ENCODE measurements at places on chromosomes 12 and 14.

- H3K27me3 ChIP-seq, result no peaks in the 10 kb centered on the region
- H3K4me3 ChIP-seq, result no peak overlapping the region
- no peak for DNase-seq
- H3K4me1 ChIP-seq, result peaks cover 23% of the 10 kb centered on the region
These were observed 29.5 kb upstream of the MAP1LC3B2 start for GRCh38 chr12:116529686-116530085.

DNA sequence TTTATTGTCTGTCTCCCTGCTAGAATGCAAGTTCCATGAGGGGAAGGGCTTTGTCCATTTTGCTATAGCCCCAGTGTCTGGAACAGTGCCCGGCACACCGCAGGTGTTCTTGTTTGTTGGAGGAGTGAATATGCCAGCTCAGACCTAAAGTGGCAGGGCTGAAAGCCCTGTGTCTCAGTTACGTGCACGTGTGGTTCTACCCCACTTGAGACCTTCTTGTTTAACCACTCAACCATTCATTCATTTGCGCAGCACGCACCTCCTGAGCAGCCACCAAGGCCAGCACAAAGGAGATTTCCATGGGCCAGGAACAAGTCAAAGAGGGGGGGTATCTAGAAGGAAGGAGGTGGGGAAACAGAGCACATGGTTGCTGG lies 338.0 kb upstream of the FKBP4 start:
- no peaks in the 10 kb centered on the region for H3K4me1 ChIP-seq
- no peak overlapping the region for H3K4me3 ChIP-seq
- H3K36me3 ChIP-seq, result no peaks in the 10 kb centered on the region
- no peak for DNase-seq

GRCh38 chr12:41683023-41683422 lies 461.7 kb downstream of the GXYLT1 start:
- no peaks in the 10 kb centered on the region for H3K36me3 ChIP-seq
- DNase-seq, result no peak
- no peaks in the 10 kb centered on the region for H3K4me1 ChIP-seq
- no peak overlapping the region for H3K27ac ChIP-seq

GRCh38 chr12:12518464-12518845 lies 44.2 kb downstream of the DUSP16 start:
- H3K4me3 ChIP-seq, result no peak overlapping the region
- no peak for DNase-seq
- H3K27ac ChIP-seq, result no peak overlapping the region
- no peaks in the 10 kb centered on the region for H3K4me1 ChIP-seq

DNA sequence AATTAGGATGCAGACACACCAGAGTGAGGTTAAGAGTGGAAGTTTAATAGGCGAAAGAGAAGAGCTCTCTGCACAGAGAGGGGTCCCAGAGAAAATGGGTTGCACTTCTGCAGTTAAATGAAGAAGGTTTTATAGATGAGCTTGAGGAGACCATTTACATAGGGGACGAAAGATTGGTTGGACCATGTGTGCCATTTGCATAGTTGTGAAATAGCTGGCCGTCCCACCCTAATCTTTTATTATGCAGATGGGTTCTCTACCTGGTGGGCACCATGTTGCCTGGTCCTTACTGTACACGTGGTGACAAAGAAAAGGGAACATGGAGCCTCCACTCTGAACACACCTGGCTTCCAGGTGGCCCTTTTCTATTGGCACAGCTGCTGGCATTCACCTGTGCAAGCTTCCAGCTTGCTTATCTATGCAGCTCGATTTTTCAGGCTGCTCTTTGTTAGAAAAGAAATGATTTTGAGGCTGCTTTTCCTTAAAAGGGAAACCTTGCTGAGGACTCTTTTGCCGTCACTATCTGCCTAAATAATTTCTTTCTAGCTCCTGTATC lies 67.1 kb upstream of the SRSF5 start:
- no peaks in the 10 kb centered on the region for H3K27me3 ChIP-seq
- peak overlapping the region; percentile 50 for H3K27ac ChIP-seq
- DNase-seq, result peak; percentile 81
- H3K4me3 ChIP-seq, result no peak overlapping the region

- DNase-seq, result no peak
- H3K4me3 ChIP-seq, result no peak overlapping the region
- no peaks in the 10 kb centered on the region for H3K36me3 ChIP-seq
These were observed 21.0 kb downstream of the PTPN11 start for GRCh38 chr12:112439769-112440168.

Measured in pancreas (tissue), 10 donors.